ENCODE measurements at places on chromosomes 4 and X.

- no peak for DNase-seq
Measured at GRCh38 chrX:68694435-68695205, 47.2 kb downstream of the STARD8 start.

GRCh38 chr4:108244606-108245005 lies 75.9 kb upstream of the LEF1 start:
- DNase-seq: no peak

DNA sequence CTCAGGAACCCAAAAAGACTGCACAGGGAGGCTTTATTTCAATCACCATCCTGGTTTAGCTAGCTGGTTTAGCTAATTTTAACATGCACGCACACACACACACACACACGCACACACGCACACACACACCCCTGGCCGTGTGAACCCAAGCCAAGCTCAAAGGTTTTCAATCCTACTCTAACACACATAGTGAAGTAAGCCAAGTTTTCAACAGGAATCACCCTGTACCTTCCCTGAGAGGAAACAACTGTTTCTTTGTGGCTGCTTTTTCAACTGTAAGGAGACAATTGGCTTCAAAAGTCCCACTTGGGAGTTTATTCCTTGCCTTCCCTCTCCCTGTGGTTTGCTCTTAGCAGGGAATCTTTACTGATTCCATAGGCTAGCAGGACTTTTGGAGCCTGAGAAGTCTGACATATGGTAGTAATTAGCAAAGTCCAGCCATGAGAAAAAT lies 98.9 kb upstream of the BMP3 start:
- no peak for DNase-seq

DNA sequence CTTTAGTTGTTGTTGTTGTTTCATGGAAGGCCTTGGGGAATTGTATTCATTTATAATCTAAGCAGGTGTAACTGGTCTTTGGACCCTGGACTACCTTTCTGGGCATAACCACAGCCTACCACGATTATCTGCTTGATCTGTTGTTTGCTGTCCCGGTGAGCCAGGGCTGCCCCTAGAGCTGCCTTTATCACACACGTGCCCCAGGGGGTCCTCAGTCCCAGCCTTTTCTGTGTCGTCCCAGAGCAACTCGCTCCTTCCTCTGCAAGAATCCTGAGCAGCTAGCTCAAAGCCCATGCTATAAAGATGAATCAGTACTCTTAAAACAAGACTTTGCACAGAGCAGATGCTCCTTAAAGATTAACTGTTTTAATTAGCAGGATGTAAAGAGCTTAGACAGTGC lies 273.2 kb downstream of the EVC2 start:
- DNase-seq: no peak

- no peak for DNase-seq
Measured at GRCh38 chr4:142334931-142335330, 511.2 kb downstream of the INPP4B start.

DNA sequence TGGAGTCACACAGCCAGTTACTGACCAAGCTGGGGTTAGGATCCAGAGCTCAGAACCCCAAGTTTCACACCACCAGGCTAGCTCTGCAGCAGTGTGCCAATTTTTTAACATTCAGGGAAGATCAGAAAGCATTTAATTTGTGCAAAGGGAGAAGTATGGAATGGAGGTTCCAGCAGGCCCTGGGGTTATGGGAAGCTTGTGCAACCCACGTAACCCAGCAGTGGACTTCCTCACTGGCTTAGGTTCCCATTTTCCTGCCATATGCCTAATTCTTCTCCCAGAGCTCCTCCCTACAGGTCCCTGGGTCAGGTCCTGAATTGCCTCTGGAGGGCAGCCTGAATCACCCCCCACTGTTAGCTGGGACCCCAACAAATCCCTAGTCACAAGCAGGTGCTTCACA lies 14.0 kb downstream of the APLN start:
- DNase-seq: no peak

GRCh38 chrX:150502091-150502490 lies 66.3 kb upstream of the MTM1 start:
- DNase-seq: no peak

DNA sequence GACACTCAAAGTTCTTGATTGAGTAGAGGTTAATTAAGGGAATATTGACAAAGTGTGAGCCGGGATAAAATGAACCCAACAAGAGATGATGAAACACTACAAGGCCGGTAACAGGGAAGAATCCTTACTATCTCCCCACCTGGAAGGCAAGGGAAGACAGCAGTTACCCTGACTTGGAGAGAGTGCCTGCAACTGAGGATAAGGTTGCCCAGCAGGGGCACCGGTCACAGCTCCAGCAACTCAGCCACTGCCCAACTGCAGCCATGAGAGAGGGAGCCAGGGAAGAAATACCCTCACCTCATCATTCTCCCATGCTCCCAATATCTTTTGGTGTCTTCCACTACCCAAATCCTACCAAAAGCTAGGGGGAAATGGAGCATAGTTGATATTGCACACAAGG lies 212.7 kb downstream of the KCTD8 start:
- no peak for DNase-seq

- no peak for DNase-seq
Measured at GRCh38 chr4:45865781-45866180, 258.1 kb downstream of the GABRG1 start.

- DNase-seq: no peak
Measured at GRCh38 chr4:25879991-25880651, 17.3 kb upstream of the SEL1L3 start.

DNA sequence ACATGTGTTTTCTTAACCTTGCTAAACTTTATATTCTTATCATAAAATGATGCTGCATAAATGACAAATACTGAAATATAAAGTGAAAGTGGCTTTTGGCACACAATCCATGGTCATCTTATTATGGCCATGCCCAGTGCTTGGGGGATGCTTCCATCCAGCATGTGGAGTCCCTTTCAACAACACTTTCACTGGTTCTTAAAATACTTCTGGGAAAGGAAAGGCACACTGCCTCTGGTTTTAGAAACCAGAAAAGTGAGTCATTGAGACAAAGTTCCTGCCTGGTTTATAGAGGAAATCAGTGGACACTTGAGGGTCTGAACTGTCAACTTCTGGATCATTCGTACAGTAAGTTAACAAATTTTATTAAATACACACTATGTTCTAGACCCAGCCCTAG lies 248.0 kb upstream of the ADAMTS3 start:
- DNase-seq: no peak

DNA sequence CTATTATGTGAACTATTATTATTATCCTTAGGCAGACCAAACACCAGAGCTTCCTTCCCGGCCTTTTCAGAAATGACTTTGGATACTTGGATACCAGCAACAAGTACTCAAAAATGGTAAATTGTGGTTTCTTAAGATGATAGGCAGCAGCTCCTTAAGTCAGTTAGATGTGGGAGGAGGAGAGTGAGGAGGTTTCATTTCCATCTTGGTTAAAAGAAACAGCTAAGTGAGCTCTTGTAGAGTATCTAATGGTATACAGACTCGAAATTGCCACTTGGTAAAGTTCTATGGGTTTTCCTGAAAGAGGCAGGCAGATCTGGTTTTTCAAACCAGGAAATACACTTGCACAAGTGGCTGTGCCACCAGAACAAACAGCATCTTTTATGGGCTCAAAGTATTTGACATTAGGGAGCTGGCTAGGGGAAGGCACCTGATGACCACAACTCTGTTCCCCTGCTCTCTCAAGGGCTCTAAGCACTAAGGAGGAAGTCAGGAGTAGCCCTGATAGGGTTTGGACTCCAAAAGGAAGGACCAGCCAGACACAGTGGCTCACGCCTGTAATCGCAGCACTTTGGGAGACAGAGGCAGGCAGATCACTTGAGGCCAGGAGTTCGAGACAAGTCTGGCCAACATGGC lies 130.9 kb downstream of the TMEM164 start:
- DNase-seq: no peak

DNA sequence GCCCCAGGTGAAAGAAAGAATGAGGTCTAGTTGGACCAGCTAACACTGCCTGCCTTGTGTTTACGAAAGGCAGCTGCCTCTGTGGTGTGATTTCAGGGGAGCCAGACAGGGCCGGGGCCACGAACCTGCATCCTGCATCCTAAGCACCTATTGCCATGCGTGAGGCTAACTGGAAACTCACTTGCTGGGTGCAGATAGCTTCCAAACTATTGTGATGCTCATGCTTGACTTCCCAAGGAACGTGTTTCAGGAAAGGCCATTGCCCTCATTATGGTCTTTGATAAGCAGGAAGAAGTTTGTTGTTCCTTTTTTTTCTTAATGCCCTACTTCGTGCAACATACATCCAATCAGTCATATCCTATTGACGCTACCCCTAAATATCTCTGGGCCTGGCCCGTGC lies 2.3 kb upstream of the IRF2 start:
- DNase-seq: no peak

DNA sequence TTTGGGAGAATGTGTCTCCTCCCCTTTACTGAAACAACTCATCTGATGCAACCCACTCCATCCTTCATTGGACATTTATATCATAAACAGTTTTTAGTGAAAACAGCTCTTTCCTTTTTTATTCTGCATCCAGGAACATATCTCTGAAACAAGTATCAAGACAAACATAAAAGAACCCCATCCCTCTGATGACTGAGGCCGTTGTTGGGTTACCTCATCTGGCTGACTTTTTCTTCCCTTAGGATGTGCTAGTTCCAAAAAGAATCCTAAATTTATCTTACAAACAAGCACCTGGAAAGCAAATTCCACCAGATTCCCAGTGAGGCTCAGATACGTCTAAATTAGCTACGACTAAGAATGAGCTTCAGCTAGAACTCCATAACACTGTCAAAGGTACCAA lies 483.7 kb upstream of the INTU start:
- no peak for DNase-seq

DNA sequence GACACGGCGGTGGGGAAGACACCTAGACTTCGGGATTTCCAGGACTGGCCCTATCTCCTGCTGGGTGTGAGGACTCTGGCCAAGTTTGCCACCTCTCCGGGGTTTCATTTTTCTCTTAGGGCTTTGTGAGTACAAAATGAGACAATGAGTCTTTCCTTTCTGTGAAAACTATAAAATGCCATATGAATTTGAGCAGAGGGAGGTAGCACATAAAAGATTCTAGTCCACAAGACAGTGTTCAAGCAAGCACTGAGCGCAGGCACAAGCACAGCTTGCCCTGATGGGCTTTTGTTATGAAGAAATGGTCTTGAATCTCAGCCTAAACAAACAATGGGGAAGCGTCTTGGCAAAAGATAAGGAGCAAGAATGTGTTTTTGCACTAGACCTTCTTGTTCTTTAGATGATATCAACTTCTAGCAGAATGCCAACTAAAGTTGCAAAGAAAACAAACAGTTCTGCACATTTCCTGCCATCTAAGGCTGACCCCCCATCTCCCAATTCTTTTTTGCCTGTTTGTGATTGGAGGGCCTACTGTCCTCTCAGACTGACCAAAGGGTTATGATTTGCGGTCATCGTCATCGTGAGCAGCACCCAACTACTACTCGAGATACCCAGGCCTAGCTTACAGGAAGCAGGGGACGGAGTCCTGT lies 73.0 kb upstream of the ZNF518B start:
- no peak for DNase-seq

GRCh38 chr4:1011022-1011665 lies at the start of gene FGFRL1:
Gene FGFRL1, plus strand, starts transcription at chr4:1011626. Its CDS starts 860 bp downstream, at chr4:1012486.
- DNase-seq: no peak

- peak; percentile 18 for DNase-seq
Measured at GRCh38 chrX:68433155-68433980, at the start of gene OPHN1. Gene OPHN1, minus strand, starts transcription at chrX:68433495. Its CDS starts 475 bp downstream, at chrX:68433020.

DNA sequence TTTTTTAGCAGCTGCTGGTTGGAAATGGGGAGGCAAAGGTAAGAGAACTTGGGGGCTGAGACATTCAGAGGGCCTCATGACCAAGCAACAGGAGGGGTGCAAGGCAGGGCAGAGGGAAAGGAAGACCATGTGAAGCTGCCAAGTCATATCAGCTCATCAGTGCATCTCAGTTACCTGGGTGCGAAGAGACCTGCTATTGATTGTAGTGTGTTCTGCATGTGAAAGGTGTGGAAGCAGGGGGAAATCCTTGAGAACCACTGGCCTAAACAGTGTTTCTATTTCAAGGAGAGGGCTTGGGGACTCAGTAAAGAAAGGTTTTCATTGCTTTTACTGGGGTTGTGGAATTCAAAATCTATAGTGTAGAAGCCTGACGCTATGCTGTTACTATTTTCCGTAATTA lies 47.1 kb upstream of the EDA start:
- no peak for DNase-seq

DNA sequence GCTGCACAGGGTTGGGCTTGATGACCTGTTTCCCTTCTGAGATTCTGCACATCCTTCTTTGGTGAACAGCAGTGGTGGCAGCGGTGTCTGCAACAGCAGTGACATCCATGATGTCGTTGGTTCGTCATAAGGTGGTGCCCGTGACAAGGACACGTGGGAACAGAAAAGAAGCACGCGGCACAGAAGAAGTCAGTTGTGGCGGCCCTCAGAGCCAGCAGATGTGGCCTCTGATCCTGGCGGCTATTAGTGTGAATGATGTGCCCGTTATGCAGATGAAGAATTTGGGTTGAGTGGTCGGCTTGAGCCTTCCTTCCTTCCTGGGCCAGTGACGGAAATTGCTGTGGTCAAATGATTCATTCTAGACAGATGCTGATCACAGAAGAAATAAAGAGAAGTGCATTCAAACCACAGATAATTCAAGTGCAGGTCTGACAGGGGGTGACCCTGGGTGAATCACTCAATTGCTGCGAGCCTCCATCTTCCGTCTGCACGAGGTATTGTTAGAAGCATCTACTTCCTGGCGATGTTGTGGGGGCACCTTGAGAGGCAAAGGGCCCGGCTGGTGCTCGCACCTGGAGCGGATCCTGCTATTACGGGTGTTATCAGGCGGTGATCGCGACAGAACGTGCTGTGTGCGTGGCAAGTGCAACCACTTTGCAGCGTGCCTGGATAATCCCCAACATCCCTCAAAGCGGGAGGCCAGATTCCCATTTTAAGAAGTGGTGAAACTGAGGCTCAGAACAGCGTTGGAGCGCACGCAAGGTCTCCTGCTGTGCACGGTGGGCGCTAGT lies 215.2 kb upstream of the PSAPL1 start:
- peak; percentile 42 for DNase-seq

- no peak for DNase-seq
Measured at GRCh38 chr4:93320356-93320755, 508.2 kb upstream of the ATOH1 start.

DNA sequence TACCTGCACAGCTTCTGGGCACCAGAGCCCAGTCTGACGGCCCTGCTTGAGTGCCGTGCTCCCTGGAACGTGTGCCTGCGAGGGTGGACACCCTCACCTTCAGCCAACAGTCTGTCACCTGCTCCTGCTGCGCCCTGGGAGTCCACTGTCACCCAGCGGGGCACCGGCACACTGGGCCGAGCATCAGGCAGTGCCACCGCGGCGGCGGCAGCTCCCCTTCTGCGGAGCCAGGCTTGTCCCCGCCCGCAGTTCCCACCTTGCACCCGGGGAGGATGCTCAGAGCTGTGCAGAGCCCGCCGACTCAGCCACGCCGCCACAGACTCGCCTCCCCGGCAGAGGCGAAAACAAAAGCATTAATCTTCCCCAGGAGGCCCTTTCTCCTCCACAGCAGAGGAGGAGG lies 86.8 kb downstream of the ABLIM2 start:
- DNase-seq: no peak

GRCh38 chrX:8879750-8880149 lies 78.6 kb upstream of the FAM9A start:
- peak; percentile 2 for DNase-seq

GRCh38 chr4:154634058-154634457 lies 21.6 kb upstream of the FGG start:
- DNase-seq: no peak

All from CMK (cell line).